ENCODE measurements at places on chromosomes 3 and 15. TPM values are rescaled to one million over a fixed set of nuclear protein-coding genes. Genes with fewer than 3 reads are reported as not detected.

- no peak for DNase-seq
These were observed 336.8 kb downstream of the RSL24D1 start for GRCh38 chr15:54859982-54860381.

- no peak for DNase-seq
These were observed 870 bp upstream of the CHAC1 start for GRCh38 chr15:40952301-40952900.

Gene KNL1
- 3.5 TPM for total RNA-seq

GRCh38 chr15:90354986-90355385 lies 2.9 kb downstream of the ZNF774 start:
- no peak for DNase-seq

GRCh38 chr3:152204218-152204617 lies 64.5 kb upstream of the MBNL1 start:
- no peak for DNase-seq

Gene RBP2
- total RNA-seq: not detected

GRCh38 chr3:127535106-127535785 lies 55.3 kb downstream of the TPRA1 start:
- DNase-seq: no peak
